Glomerular endothelial cell (primary cell): ENCODE measurements at places on chromosomes 4 and X.

- DNase-seq = no peak
These were observed 50.6 kb downstream of the ZGRF1 start for GRCh38 chr4:112585977-112586736.

GRCh38 chr4:127622921-127623796 is 9.6 kb upstream of the INTU start:
- no peak for DNase-seq

- DNase-seq = peak; percentile 22
These were observed 325.7 kb downstream of the PCDH7 start for GRCh38 chr4:31045724-31046318.

- no peak for DNase-seq
These were observed 170.2 kb downstream of the PPP3CA start for GRCh38 chr4:101177154-101177553.

GRCh38 chrX:92213786-92214185 is 434.6 kb downstream of the PCDH11X start:
- no peak for DNase-seq

- DNase-seq = no peak
These were observed 759 bp downstream of the ZC4H2 start for GRCh38 chrX:64975491-64975890.

- DNase-seq = no peak
These were observed 179.2 kb upstream of the PCDH18 start for GRCh38 chr4:137711502-137711901.

DNA sequence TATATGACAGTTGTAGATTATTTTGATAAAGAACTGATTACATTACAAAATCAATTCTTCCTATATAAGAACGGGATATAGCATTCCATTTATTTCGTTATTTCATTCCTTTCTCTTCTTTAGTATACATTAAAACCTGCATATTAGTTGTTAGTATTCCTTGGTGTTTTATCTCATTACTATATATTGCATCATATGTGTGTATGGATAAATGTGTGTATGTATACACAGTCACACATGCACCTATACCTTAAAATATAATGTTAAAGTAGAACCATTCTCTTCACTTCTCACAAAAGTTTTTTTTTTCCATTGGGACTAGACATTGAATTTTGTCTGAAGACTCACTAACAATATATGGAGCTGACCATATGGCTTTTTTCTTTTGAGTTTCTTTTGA is 5.3 kb upstream of the PALLD start:
- DNase-seq = no peak

- no peak for DNase-seq
These were observed 223.7 kb downstream of the GPAT3 start for GRCh38 chr4:83759611-83760010.

GRCh38 chr4:21888195-21888976 is 60.2 kb downstream of the KCNIP4 start:
- no peak for DNase-seq

GRCh38 chr4:70713453-70714078 is 8.2 kb upstream of the RUFY3 start:
- DNase-seq = no peak

DNA sequence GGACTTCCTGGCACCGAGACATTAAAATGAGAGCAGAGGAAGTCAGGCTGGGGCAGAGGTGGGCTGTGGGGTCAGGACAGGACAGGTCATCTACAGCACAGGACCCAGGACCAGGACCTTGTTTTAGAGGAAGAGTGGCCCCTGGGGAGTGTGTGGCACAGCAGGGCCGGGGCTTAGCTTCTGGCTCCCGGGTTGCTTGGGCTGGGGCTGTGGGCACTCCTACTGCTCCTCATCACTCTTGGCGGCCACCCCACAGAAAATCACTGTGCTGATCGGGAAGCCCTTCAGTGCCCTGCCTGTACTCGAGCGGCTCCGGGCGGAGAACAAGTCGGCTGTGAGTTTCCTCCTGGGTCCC is 8.1 kb upstream of the ATP6AP1 start:
- DNase-seq = no peak
